ENCODE measurements at places on chromosomes 5 and 9. TPM values are rescaled to one million over a fixed set of nuclear protein-coding genes. Genes with fewer than 3 reads are reported as not detected.

STC2 gene
- total RNA-seq = 251 TPM

C1QTNF2 gene
- 3.9 TPM for total RNA-seq

AQP7 gene
- 1.8 TPM for total RNA-seq

PLAC8L1 gene
- total RNA-seq = 0.40 TPM

BRD3OS gene
- total RNA-seq = 17.6 TPM

ANKRD33B gene
- total RNA-seq = 10.4 TPM

HTR1A gene
- not detected for total RNA-seq

JADE2 gene
- 32.2 TPM for total RNA-seq

SMARCA2 gene
- total RNA-seq = 73.5 TPM

CCIN gene
- total RNA-seq = 0.50 TPM

PCDHB15 gene
- 0.56 TPM for total RNA-seq

GABRA1 gene
- total RNA-seq = under 0.01 TPM

LCP2 gene
- not detected for total RNA-seq

FOXD4L5 gene
- 0.06 TPM for total RNA-seq

COL5A1 gene
- 74.9 TPM for total RNA-seq

GNA14 gene
- total RNA-seq = 4.4 TPM

IFNA21 gene
- total RNA-seq = not detected

CA9 gene
- total RNA-seq = not detected

SMIM33 gene
- not detected for total RNA-seq

IRX1 gene
- 0.53 TPM for total RNA-seq

CMYA5 gene
- total RNA-seq = 0.26 TPM

C5orf47 gene
- not detected for total RNA-seq

COL23A1 gene
- not detected for total RNA-seq

IFNA13 gene
- total RNA-seq = not detected

AGXT2 gene
- total RNA-seq = not detected

TMEFF1 gene
- 1.1 TPM for total RNA-seq

OCLN gene
- total RNA-seq = 0.66 TPM

RFESD gene
- total RNA-seq = 2.2 TPM

FREM1 gene
- total RNA-seq = 0.56 TPM

C8G gene
- total RNA-seq = 0.13 TPM

SPEF2 gene
- total RNA-seq = 1.7 TPM

CCL28 gene
- 1.6 TPM for total RNA-seq

SEC61B gene
- total RNA-seq = 72.6 TPM

SLC6A18 gene
- total RNA-seq = not detected

PCDHB10 gene
- total RNA-seq = 0.66 TPM

GNAQ gene
- 38.7 TPM for total RNA-seq

CD72 gene
- 1.1 TPM for total RNA-seq

TIMD4 gene
- not detected for total RNA-seq

SHC3 gene
- 9.2 TPM for total RNA-seq

ZNF484 gene
- 11.0 TPM for total RNA-seq

HNRNPA0 gene
- total RNA-seq = 7.5 TPM

PIP5KL1 gene
- total RNA-seq = 0.66 TPM

SLIT3 gene
- total RNA-seq = 42.5 TPM

PCDHA7 gene
- 0.13 TPM for total RNA-seq

MGAT4B gene
- total RNA-seq = 210 TPM

PHYHD1 gene
- total RNA-seq = 5.7 TPM

PHF24 gene
- total RNA-seq = 0.13 TPM

PAXX gene
- total RNA-seq = 11.6 TPM

Data from aortic smooth muscle cell (primary cell).